ENCODE measurements at places on chromosomes 11 and 22. TPM values are rescaled to one million over a fixed set of nuclear protein-coding genes. Genes with fewer than 3 reads are reported as not detected.

TRIM48 gene
- total RNA-seq = not detected

CASP5 gene
- total RNA-seq = not detected

ATXN10 gene
- 221 TPM for total RNA-seq

TMPRSS6 gene
- not detected for total RNA-seq
